ENCODE measurements at places on chromosomes 2 and 18.

DNA sequence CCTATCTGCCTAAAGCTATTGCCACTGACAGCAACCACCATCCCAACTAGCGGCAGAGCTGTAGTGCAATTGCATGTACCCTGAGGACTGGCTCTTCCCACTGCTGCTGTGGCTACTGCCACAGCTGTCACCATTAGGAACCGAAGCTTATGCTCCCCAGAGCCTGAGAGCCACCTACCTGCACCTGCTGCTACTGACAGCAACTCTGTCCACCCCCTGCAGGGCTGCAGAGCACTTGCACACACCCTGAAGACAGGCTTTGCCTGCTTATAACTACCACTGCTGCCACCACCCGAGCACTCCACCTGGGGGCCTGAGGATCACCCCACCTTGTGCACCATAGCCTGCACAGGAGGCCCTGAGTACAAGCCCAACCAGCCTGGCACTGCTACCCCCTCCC lies 217.6 kb upstream of the FOSL2 start:
- no peak for DNase-seq

GRCh38 chr2:109670556-109671411 lies 56.6 kb downstream of the SOWAHC start:
- no peak for DNase-seq

- no peak for DNase-seq
These were observed 150.6 kb upstream of the AGAP1 start for GRCh38 chr2:235343156-235343774.

DNA sequence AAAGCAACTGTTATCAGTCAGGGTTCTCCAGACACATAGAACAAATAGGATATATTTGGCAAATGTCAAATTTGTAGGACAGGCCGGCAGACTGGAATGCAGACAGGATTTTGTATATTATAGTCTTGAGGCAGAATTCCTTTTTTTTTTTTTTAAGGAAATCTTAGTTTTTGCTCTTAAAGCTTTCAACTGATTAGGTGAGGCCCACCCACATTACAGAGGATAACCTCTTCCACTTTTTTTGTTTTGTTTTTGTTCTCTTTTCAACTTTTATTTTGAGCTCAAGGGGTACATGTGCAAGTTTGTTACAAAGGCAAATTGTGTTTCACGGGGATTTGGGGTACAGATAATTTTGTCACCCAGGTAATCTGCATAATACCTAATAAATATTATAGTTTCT lies 350.2 kb upstream of the CHAC2 start:
- DNase-seq: no peak

- no peak for DNase-seq
These were observed 592.4 kb downstream of the DPP10 start for GRCh38 chr2:115034801-115035200.

GRCh38 chr18:73352546-73352945 lies 484.8 kb upstream of the NETO1 start:
- DNase-seq: no peak

All from head of caudate nucleus (tissue), 42 donors.